ENCODE measurements at places on chromosomes 11 and 22. TPM values are rescaled to one million over a fixed set of nuclear protein-coding genes. Genes with fewer than 3 reads are reported as not detected.

DNA sequence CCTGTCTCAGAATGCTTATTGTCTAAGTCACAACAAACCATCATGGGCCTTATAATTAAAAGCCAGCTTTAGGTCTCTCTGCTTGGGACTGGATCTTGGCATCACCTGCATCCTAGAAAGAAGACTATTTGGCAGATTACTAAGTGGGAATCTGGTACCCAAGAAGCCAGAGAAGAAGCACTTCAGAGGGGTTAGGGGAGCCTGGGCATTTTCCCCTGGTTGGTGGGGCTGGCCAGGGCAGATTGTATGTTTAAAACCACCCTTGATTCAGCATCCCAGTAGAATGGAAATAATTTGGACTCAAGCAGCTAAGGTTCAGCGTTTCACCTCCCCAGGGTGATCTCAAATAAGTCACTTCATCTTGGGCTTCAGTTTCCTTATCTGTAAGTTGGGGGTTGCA lies 193.7 kb downstream of the MIAT start:
- H3K4me1 ChIP-seq: no peaks in the 10 kb centered on the region
- H3K36me3 ChIP-seq: no peaks in the 10 kb centered on the region

DNA sequence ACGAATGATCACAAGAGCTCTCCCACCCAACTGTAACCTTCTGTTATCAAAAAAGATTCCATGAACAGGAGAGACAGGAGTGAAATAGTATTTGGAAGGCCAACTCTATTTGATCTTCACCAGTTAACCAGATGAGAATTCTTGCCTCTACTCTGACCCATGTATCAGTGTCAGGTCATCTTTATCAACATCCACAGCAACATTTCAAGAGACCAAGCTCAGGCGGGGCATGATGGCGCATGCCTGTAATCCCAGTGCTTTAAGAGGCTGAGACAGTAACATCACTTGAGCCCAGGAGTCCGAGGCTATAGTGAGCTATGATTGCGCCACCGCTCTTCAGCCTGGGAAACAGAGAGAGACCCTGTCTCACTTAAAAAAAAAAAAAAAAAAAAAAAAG lies 62.3 kb downstream of the GAB2 start:
- H3K36me3 ChIP-seq: no peaks in the 10 kb centered on the region
- no peaks in the 10 kb centered on the region for H3K27me3 ChIP-seq
- no peak overlapping the region for H3K27ac ChIP-seq
- peaks cover 19% of the 10 kb centered on the region for H3K4me1 ChIP-seq

DNA sequence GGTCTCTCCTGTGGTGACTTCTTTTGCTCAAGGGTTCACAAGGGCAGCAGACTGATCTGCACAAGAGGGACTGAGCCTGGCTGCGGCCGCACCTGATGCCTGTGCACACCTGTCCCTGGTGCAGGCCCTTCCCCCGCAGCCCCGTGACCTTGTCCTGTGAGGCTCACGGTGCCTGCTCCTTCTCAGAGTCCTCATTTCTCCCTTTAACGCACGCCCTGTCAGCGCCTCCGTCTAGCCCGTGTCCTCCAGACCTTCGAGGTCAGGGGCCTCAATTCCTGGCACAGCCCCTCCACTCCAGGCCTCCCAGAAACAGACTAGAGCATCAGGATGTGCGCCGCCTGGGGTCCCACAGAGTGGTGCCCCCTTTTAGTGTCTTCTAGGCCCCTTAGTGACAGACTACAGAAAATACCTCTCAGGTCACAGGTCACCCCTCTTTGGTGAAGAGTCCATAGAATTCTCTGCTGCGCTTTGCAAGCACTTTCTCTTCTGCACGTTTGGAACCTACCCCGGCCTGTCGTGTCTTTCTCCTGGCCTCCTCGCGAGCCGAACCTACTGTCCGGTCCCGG lies 1.0 kb upstream of the DRD4 start:
- H3K27me3 ChIP-seq: no peaks in the 10 kb centered on the region
- no peaks in the 10 kb centered on the region for H3K36me3 ChIP-seq
- H3K27ac ChIP-seq: no peak overlapping the region
- no peak for DNase-seq

DNA sequence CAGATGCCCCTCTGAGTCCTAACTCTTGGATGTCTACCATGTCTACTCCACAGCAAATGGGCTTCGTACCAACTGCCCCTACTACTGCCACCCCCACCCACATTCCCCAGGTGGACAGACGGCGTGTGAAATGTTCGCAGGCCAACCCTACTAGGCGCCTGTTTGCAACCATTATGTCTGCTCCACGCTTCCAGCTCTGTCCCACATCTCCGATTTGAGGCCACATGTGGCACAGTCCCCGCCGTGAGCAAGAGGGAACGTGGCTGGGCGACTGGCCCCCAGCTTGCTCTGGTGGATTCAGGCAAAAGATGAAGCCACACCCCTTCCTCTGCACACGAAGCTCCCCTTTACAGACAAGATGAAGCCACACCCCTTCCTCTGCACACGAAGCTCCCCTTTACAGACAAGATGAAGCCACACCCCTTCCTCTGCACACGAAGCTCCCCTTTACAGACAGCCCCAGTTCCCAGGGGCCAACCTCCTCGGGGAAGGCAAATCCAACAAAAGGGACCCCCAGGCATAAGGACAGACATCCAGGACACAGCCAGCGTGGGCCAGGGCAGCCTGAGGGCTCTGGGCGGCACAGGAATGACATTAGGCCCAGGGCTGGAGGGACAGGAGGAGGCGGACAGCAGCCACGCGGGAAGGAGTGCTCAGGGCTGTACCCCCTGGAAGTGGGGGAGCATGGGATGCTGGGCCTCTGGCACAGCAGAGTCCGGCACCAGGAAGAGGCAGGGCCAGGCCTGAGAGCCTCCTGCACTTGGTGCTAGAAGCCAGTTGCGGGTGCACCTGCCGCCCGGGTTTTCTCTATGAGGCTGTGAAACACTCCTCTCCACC lies 106.2 kb downstream of the SHANK2 start:
- no peaks in the 10 kb centered on the region for H3K27me3 ChIP-seq
- no peaks in the 10 kb centered on the region for H3K4me1 ChIP-seq
- H3K36me3 ChIP-seq: no peaks in the 10 kb centered on the region
- no peak overlapping the region for H3K27ac ChIP-seq

DNA sequence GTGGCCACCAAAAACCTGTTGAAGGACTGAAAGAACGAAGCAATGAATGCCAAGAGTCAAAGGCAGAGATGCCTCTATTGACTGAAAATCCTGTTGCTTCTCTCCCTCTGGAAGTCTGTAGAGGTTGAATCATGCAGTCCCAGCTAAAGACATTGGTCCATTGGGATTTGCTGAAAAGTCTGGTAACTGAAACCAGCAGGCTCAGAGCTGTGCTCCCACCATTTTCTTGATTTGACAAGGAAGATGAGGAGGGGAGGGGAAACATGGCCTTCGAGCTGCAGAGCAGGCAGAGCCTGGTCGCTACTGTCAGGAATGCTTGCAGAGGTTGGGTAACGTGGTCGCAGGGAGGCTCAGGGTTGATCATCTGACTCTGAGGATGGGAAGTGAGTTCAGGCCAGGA lies 72.8 kb upstream of the CSNK2A3 start:
- no peak for DNase-seq
- no peaks in the 10 kb centered on the region for H3K27me3 ChIP-seq
- H3K4me3 ChIP-seq: no peak overlapping the region

GRCh38 chr11:19552161-19552560 lies 160.5 kb upstream of the NAV2 start:
- H3K27me3 ChIP-seq: no peaks in the 10 kb centered on the region
- DNase-seq: no peak
- H3K4me3 ChIP-seq: no peak overlapping the region
- no peaks in the 10 kb centered on the region for H3K36me3 ChIP-seq
- H3K4me1 ChIP-seq: no peaks in the 10 kb centered on the region

DNA sequence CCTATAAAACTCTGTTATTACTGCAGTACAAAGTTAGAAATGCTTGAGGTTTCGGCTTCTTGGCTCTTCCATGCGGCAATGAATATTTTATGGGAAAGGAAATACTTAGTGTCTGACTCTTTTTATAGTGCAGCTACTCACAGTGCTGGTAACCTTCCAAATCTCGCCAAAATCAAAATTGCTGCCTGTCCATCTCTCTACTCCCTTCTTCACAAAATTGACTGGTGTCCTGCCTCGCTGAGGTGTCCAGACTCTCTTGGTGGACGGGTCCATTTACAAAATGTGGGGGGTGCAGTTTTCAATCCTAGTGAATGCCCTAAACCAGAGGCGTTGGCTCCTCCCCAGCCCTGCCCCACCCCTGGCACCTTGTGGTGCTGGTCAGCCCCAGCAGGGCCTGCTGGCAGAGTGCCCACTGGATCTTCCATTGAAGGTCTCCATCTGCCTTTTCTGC lies 73.5 kb downstream of the ZBTB16 start:
- no peak for DNase-seq
- no peak overlapping the region for H3K4me3 ChIP-seq
- H3K36me3 ChIP-seq: no peaks in the 10 kb centered on the region
- H3K27ac ChIP-seq: peak overlapping the region; percentile 37

DNA sequence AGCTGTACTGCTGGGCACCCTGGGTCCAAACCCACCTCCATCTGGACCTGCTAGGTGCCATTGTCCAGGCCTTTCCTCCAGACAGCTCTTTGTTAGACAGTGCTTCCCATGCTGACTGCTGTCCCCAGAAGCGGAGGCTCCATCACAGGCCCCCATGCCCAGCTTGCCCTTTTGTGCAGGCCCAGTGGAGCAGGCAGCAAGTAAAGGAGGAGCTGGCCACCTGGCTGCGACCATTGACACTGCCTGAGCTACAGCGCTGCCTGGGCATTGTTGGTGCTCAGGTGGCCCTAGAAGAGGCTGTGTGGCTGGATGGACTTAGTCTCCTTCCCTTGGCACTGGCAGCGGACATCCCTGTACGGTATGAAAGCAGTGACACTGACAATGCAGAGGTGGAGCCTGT lies 1.5 kb downstream of the DNHD1 start:
- DNase-seq: no peak
- peaks cover 5% of the 10 kb centered on the region for H3K4me1 ChIP-seq
- no peaks in the 10 kb centered on the region for H3K27me3 ChIP-seq
- H3K36me3 ChIP-seq: no peaks in the 10 kb centered on the region
- H3K4me3 ChIP-seq: no peak overlapping the region
- no peak overlapping the region for H3K27ac ChIP-seq

DNA sequence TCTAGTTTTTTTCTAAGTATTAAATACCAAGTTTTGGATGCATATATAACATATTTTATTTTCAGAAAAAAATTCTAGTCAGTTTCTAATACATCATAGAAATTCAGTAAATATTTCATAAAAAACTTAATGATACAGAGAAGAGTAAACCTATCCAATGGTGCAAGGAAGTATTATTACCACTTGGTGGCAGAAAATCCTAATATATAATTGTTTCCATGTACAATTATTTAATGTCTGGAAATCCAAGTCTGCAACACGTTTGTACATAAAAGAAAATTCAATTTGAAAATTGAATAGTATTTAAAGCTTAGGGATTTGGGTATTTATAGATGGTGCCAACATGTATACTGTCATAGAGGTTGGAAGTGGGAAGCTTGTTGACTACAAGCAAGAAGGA lies 127.0 kb downstream of the TRPC6 start:
- no peak overlapping the region for H3K27ac ChIP-seq
- no peaks in the 10 kb centered on the region for H3K27me3 ChIP-seq
- DNase-seq: no peak
- H3K4me3 ChIP-seq: no peak overlapping the region
- no peaks in the 10 kb centered on the region for H3K4me1 ChIP-seq

DNA sequence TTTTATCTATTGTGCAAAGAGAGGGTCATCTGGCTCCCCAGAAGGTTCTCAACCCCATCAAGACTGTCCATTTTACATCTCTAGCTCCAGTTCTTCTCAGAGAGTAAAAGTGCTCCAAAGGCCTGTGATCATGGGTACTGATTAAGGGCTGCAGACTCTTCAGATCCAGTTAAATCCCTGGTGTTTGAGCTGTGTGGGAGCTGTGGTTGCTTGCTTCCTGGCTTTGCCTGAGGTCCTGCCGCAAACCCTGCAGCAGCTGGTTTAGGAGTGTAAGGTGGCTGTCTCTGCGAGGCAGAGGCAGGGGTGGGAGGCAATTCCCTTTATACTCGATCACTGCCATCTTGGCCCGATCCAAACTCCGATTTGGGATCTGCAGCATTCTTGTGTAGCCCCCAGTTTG lies 1.2 kb downstream of the MRPL17 start:
- peaks cover 8% of the 10 kb centered on the region for H3K4me1 ChIP-seq
- no peak overlapping the region for H3K27ac ChIP-seq
- H3K36me3 ChIP-seq: no peaks in the 10 kb centered on the region
- no peaks in the 10 kb centered on the region for H3K27me3 ChIP-seq

- no peak overlapping the region for H3K27ac ChIP-seq
These were observed 73.4 kb upstream of the YWHAH start for GRCh38 chr22:31870890-31871289.

DNA sequence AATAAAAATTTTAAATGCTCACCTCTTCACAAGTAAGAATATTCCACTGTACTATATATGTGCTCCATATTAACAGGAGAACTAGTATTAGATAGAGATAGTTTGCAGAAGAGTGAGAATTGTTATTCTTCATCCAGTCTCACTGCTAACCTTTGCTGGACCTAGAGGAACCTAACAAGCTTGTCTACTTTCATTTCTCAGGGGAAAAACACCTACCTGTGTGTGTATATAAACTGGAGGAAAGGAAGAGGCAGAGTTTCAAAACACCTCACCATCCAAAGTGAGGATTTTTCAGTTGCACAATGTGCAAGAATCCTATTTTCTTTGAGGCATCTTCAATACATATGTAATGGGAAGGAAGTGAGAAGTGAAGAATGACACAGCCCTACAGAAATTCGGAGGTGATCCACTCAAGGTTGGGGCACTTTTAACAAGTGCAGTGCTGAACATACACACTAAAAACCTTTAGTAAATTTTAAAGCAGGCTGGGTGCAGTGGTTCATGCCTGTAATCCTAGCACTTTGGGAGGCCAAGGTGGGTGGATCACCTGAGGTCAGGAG lies 52.4 kb downstream of the SYTL2 start:
- DNase-seq: no peak
- no peaks in the 10 kb centered on the region for H3K27me3 ChIP-seq
- H3K27ac ChIP-seq: no peak overlapping the region
- H3K4me1 ChIP-seq: no peaks in the 10 kb centered on the region
- no peak overlapping the region for H3K4me3 ChIP-seq

DNA sequence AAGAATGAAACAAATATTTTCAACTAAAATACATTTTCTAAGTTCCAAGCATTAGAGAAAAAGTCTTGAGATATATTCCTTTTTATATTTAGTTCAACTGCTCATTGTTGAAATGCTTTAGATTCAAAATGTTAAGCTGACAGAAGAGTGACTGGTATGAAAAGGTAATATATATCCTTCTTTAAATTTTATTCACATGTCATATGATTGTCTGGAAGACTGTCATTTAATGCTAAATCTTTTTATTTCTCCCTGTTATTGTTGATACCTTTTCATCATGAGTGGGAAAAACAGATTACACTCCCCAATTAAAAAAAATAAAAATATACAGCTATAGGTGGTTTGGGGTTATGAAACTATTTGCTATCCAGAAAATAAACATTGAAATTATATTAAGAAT lies 965.4 kb downstream of the JRKL start:
- H3K27ac ChIP-seq: no peak overlapping the region
- DNase-seq: no peak
- H3K36me3 ChIP-seq: no peaks in the 10 kb centered on the region

GRCh38 chr11:19808076-19808911 lies 95.7 kb downstream of the NAV2 start:
- DNase-seq: no peak
- H3K27me3 ChIP-seq: no peaks in the 10 kb centered on the region
- no peak overlapping the region for H3K27ac ChIP-seq
- H3K4me3 ChIP-seq: no peak overlapping the region

The RAB39A gene
- total RNA-seq: 1.9 TPM

The CHST1 gene
- total RNA-seq: 10.6 TPM

The FOLR1 gene
- not detected for total RNA-seq

The POTEH gene
- total RNA-seq: 57.6 TPM

The CASP5 gene
- total RNA-seq: not detected

The NUCB2 gene
- 138 TPM for total RNA-seq

Measured in testis (tissue), 5 donors.